ENCODE measurements at places on chromosomes 5 and 9. TPM values are rescaled to one million over a fixed set of nuclear protein-coding genes. Genes with fewer than 3 reads are reported as not detected.

The PCDHGA4 gene
- total RNA-seq = 0.53 TPM

The PCDHB12 gene
- total RNA-seq = 0.13 TPM

DNA sequence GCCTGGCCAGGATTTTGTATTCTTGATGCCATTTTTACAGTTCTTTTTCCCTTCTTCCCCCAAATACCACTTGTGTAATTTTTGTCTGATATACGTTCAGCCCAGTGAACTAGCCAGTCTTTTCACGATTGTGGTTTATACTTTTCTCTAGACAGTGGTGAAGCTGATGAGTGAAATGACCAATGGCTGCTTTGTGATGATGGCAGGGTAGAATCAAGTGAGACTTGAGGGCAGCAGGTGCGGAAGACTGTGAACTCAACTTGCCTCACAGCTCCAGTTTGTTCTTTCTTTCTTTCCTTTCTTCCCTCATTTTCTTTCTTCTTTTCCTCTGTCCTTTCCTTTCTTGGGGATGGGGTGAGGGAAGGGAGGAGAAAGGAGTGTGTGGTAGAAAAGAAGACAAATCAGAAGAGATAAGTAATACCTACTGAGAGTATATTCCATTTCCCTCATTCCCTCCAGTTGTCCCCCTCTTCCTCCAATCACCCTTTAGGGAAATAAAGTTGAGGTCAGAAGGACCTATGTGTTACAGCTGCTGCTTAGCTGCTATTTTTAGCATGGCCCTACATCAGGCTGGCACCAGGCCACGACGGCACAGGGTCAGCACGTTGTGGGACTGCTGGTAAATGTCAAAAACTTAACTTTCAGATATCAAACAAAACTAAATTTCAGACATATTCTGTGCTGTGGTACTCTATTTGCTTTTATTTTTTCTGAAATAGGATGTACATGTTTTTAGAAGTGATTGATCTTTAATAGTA lies 12.3 kb downstream of the ZSWIM6 start:
- DNase-seq = no peak

- no peak for DNase-seq
Observed at GRCh38 chr9:107299437-107299836, 16.4 kb downstream of the RAD23B start.
